Suprapubic skin (tissue), 4 donors: ENCODE measurements at places on chromosomes 2 and 18.
A peak's percentile ranks its signal among the peaks of the same experiment; 100 is the strongest.

GRCh38 chr2:229900012-229900411 lies 21.8 kb downstream of the TRIP12 start:
- no peak for DNase-seq

DNA sequence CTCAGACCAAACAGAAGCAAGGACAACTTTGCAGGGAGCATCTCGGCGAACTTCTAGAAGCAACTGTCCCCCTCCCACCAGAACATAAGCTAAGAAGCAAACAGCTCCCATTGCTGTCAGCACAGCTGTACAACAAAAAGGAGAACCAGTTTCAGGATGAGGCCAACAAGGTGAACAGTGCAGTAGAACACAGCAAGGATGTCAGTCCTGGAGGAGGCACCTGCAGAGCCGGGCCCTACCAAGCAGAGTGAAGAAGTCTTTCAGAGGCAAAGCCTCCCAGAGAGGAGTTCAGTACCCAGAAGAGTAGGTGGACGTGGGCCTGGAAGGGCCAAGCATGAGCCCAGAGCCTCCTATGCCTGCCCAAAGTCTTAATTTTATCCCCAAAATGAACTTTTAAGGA lies 1.0 kb downstream of the PASK start:
- no peak for DNase-seq

DNA sequence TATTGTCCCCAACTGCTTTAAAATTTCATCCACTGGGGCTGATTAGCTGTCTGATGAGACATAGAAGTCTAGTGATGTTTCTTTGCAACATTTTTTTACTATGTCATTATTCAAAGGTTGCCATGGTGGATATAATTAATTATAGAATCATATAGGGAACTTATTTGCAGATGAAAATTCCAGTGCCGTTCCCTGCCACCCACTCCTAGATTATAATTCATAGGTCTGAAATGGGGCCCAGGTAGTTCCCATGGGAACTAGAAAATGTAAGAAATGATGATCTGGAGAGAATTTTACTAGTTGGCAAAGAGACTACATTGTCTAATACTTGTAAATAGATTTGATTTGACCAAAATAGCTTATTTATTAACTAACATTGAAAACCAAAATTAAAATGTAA lies 1496.5 kb upstream of the NXPH2 start:
- DNase-seq = no peak

- no peak for DNase-seq
Measured at GRCh38 chr2:182226807-182227206, 200.0 kb downstream of the PDE1A start.

DNA sequence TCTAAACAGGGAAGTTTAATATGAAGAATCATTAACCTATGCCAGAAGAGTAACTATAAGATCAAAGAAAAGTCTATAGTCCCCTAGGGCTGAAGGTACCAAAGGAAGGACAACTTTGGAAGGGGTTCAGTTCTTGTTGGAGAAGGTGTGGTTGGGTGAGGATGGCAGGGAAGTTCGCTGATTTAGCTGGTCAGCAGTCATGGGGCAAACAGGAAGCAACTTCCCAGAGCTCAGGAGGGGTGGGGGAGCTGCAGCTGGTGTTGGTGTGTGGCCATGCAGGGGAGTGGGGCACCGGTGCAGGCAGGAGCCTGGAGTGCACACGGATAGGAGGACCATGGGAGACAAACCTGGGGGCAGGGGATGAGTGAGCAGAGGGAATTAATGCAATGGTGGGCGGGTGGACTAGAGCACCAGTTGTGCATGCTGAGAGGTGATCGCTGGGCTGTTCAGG lies 34.0 kb downstream of the FHOD3 start:
- no peak for DNase-seq

- no peak for DNase-seq
Measured at GRCh38 chr2:127048618-127048935, 58.4 kb downstream of the BIN1 start.

- DNase-seq = no peak
Measured at GRCh38 chr2:164054651-164055050, 318.8 kb upstream of the FIGN start.

DNA sequence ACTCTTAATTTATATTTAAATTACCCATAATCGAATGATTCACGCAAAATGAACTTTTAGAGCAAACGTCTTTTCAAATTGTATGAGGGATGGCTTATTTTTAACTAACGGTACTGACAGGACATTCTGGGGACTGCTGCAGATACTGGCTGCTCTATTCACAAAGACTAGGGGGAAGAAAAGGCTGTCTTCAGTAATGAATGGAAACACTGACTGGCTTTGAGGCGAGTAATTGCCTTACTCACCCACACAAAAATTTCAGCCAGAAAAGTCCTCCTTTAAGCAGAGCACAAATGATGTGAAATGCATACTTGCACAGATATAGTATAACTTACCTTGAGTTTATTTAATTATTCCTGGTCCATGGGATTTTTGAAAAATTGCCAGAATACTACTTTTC lies 852.6 kb downstream of the DPP10 start:
- no peak for DNase-seq

GRCh38 chr2:44943693-44944101 lies 2.2 kb downstream of the SIX3 start:
- no peak for DNase-seq

- no peak for DNase-seq
Measured at GRCh38 chr18:50629148-50629631, 69.3 kb downstream of the MAPK4 start.

DNA sequence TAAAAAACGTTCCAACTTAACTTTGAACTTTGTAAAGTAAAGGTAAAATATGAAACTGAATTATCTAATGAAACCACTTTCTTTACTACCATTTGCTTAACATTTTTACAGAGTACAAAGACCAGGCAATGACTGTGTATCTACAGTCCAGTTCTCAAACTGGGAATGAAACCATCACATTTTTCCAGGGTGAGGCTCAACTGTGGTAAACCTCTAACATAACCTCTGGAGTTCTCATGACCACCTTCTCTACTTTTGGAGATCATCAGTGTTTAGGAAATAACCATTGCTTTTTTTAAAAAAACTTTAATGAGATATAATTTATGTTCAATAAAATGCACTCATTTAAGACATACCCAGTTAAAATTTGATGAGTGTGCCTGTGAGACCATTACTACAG lies 223.5 kb downstream of the RNF152 start:
- DNase-seq = no peak

- DNase-seq = no peak
Measured at GRCh38 chr2:61288070-61288841, 126.3 kb downstream of the C2orf74 start.

DNA sequence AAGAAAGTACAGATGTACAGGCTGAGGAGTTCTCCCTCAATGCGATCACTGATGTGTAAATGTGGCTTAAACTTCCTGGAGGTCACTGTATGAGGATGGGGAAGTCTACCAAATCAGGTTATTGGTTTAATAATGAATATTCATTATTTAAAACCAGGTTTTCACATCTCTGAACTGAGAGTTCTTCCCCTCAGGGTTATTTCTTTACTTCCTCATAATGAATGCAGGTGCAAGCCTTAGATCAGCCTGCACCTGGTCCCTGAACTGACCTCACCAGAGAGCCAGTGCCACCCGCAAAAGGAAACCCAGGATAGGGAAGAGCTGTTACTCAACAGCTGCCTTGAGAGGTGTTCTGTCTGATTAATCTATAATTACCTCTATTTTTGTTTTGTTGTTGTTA lies 369.0 kb downstream of the EPHA4 start:
- DNase-seq = no peak

DNA sequence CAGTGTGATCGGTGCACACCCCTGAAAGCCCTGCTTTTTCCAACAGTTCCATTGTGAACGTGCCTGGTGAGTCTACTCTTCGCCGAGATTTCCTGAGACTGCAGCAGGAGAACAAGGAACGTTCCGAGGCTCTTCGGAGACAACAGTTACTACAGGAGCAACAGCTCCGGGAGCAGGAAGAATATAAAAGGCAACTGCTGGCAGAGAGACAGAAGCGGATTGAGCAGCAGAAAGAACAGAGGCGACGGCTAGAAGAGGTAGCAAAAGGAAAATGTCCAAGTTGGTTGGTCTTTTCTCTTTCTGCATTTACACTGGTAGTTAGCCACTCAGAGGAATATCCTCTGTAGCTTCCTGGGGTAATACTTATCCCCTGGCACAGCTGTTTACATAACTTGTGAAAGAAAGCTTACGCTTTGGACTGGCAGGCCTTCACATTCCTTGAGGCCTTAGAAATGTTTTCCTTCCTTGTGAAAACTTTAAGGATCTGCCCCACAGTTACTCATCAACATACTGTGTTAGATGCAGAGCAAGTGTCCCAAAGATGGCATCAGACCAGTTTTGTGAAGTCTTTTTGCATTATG lies 146.6 kb downstream of the MAP4K4 start:
- DNase-seq = no peak

DNA sequence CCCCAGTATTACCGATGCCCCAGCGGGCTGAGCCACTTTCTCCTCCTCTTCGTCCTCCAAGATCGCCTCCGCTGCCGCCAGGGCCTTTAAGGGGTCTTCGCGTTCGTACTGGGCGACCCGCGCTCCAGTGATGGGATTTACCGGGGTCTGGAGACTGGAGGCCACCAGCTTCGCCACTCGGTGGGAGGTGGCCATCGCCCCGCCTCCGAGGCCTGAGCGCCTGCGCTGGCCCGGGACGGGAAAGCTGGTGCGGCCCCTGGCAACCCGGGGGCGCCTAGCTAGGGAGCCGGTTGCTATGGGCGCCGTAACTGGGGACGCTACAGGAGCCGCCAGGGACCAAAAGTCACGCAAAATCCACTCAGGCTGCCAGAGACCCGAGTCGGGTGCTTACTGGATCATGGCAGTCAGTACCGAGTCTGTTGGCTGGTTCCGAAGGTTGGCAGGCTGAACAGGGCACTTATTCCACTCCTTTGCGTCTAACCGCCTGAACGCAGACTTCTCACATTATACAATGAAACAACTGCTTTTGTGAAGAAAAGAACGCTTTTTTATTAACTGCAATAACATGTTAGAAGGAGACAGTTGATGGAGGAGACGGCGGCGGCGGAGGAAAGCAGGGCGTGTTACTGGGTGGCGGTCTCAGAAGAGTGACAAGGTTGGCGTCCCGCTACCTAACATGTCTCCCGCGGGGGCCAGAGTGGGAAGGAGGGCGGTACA lies at the start of gene FAM161A:
TSS of gene FAM161A (minus strand) at position 214 of the 717 bp plus-strand sequence. CDS start at position 195, 19 bp downstream.
- DNase-seq = peak; percentile 85

DNA sequence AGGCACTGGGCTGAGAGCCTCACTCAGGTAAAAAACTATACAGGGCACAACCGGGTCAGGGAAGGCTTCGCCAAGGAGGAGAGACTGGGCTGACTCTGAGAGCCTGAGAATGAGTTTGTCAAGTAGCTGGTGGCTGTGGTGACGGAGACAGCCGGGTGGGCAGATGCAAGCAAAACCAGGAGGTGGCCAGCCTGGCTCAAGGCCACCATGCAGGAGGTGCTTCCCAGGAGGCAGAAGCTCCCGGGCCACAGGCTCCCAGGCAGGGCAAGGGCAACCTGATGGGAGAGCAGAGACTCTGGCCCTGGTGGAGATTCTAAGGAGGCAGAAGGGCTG lies 2.9 kb upstream of the INHBB start:
- no peak for DNase-seq

GRCh38 chr2:103743195-103743594 lies 981.4 kb downstream of the TMEM182 start:
- DNase-seq = no peak

DNA sequence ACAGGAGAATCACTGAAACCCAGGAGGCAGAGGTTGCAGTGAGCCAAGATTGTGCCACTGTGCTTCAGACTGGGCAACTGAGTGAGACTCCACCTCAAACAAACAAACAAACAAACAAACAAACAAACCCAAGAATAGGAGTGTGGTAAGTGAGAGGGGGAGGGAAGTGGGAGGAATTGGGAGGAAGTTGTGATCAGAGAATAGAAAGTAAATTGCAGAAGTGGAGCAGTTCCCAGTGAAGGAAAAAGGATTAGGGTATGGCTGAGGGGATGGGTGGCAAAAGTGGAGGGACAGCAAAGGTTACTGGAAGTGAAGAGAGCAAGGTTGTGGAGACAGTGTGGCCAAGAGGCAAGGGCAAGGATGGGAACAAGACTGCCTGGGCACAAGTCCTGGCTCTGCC lies 41.1 kb upstream of the C1GALT1C1L start:
- DNase-seq = no peak

DNA sequence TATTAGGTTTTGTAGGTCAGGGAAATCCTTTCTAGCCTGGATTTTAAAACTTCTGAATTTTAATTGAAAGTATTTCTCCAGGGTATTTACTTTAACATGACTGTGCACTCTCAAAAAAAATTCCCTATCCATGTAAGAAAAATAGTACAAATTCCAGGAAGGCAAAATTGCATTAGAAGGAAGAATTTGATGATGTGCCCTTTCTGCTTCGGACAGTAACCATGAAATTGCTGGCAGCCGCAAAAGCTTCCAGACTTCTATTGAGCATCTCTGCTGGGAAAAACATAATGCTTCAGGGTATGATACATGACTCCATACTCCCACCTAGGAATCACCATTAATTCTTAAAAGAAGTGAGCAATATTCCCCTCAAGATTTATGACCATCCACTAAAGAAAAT lies 17.2 kb upstream of the KLF7 start:
- DNase-seq = no peak

DNA sequence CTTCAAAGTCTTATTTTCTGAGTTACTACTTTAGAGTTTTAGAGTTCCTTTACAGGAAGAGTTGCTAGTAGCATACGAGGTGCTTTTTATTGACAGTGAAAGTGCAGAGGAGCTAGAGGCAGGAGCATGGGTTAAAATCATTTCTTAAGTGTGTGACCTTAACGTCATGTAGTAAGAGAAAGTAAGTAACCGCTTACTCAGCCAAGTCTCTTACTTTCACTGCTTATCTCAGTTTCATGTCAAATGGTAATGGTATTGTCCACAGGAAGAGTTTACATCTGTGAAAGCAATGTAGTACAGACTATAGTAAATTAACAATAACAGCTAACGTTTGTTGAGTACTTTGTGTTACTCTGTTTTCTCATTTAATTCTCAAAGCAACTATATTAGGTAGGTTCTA lies 12.6 kb downstream of the NDUFAF7 start:
- no peak for DNase-seq

DNA sequence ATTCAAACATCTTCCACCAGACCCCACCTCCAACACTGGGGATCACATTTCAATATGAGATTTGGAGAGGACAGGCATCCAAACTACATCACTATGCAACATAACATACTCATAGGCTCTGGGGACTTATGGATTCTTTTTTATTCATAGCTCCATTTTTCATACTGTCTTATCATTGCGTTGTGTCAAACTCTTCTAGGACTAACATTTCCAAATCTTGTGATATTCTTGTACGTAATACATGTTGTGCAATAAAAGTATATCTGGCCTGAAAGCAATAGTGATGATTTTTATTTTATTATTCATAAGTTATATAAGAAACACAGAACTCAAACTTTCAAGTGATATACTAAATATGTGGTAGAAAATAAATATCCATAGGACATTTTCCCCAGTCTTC lies 60.6 kb upstream of the ACTR3 start:
- no peak for DNase-seq

GRCh38 chr2:237964194-237964577 lies 2.6 kb upstream of the UBE2F start:
- DNase-seq = no peak

DNA sequence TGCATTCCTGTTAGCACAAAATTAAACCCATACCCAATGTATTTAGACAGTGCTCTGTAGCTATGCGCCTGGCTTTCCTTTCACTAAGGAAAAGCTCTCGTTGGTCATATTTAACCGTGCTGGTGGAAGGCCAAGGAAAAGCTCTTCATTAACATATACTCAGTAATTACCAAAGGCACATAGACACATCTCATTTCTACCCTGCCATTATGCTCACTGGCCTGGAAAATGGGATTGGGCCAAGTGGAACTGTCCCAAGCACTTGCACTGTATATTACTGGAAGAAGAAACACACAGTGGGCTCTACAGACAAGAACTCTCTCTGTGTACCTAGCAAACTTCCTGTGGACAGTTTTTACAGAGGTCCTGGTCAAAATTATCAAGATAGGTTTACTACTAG lies 274.4 kb downstream of the ERBB4 start:
- no peak for DNase-seq
